ENCODE measurements at places on chromosomes 7 and 10.

GRCh38 chr7:87310790-87311419 lies 34.6 kb upstream of the CROT start:
- peak; percentile 26 for DNase-seq

- peak; percentile 77 for DNase-seq
Observed at GRCh38 chr10:44628921-44629320, 244.0 kb upstream of the CXCL12 start.

GRCh38 chr10:80535671-80536360 lies 1.9 kb upstream of the SH2D4B start:
- no peak for DNase-seq

DNA sequence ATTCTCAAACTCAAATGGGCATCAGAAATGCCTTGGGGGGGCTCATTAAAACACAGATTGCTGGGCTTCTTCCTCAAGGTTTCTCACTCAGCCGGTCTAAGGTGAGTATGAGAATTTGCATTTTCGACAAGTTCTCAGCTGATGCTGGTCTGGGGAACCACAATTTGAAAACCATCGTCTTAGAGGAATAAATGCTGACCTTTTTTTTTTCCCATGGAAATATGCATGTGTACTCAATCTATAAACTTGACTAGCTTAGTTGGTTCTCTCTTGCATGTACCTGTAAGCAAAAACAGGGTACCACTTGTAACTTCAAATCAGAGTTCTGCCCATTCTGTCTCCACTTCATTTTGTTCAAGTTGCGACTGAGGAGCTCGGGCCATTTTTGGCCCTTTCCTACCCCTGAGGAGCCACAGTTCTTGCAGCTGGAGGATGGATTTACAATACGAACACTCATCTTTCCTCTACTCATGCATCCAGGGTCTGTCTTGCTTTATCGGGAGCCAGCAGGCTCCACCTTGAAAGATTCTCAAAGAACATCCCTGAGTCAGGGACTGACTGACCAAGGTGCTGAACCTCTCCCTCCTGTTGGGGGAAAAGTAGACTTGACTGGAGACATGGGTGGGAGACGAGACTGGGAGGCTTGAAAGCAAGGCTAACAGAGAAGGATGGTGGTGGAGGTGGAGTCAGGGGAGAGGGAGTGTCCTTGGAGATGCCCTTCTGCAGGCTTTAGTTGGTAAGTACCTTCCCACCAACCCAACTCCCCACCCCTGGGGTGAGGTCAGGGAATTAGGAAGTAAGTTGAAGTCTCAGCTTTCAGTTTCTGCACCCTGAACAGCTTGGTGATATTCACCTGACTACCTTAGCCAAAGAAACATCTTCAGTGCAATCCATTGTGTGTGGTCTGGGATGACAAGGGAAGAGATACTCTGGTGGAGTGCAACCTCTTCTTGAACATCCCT lies 3.7 kb upstream of the MAPK8 start:
- no peak for DNase-seq

DNA sequence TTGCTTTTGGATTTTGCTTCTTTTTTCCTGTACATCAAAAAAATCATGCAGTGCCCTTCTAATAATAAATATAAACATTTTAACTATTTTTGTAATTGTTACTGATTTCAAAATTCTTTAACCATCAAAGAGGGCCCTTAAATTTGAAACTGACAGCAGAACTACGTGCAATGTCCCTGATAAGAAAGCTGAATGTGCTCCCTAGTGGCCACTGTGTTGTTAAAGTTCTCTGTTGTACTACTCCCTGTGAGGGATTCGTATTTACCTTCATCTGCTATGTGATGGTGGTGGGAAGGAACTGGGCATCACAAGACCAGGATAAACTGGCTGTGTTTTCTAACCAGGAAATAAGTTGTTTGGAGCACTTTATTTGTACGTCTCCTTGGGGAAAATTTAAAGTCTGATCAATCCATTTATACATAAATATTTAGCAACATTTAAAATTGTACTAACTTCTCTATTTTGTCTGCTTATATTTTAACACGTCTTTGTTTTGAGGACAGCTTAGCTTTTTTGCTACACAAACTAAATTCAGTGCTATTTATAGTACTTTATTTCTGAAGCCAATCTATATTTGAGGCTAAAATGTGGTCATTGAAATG lies 322.4 kb downstream of the HGF start:
- DNase-seq: peak; percentile 56

GRCh38 chr7:40604601-40605438 lies 470.0 kb downstream of the SUGCT start:
- DNase-seq: peak; percentile 39

GRCh38 chr10:72260976-72261783 lies 12.5 kb upstream of the DDIT4 start:
- DNase-seq: peak; percentile 42

DNA sequence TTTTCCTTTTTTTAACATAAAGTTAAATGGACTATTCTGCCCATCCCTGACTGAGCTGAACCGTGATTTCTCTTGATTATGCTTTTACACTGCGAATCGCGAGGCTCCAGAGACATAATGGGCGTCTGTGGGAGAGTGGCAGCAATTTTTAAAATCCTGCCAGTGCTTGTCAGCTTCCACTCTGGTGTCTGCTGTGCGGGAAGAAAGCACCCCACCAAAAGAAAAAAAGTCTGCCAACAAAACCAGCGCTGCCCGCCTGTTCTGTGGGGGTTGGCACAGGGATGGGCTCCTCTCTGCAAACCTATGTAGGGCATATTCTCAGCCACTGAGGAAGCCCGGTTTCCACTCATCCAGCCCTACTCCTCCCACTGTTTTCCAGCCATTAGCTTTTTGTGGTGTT lies 592.3 kb upstream of the GALNT17 start:
- no peak for DNase-seq

GRCh38 chr10:113712755-113713639 lies 33.3 kb downstream of the CASP7 start:
- no peak for DNase-seq

GRCh38 chr7:117791877-117792780 lies 81.1 kb downstream of the CTTNBP2 start:
- DNase-seq: no peak

- peak; percentile 0 for DNase-seq
Observed at GRCh38 chr7:18357691-18358090, 137.9 kb upstream of the HDAC9 start.

- no peak for DNase-seq
Observed at GRCh38 chr7:120720317-120720716, 137.6 kb downstream of the TSPAN12 start.

- no peak for DNase-seq
Observed at GRCh38 chr10:117544711-117545140, 2.2 kb downstream of the EMX2 start.

- peak; percentile 75 for DNase-seq
Observed at GRCh38 chr10:4353964-4354363, 472.0 kb upstream of the AKR1E2 start.

GRCh38 chr7:127792528-127793342 lies 140.7 kb downstream of the SND1 start:
- DNase-seq: no peak

DNA sequence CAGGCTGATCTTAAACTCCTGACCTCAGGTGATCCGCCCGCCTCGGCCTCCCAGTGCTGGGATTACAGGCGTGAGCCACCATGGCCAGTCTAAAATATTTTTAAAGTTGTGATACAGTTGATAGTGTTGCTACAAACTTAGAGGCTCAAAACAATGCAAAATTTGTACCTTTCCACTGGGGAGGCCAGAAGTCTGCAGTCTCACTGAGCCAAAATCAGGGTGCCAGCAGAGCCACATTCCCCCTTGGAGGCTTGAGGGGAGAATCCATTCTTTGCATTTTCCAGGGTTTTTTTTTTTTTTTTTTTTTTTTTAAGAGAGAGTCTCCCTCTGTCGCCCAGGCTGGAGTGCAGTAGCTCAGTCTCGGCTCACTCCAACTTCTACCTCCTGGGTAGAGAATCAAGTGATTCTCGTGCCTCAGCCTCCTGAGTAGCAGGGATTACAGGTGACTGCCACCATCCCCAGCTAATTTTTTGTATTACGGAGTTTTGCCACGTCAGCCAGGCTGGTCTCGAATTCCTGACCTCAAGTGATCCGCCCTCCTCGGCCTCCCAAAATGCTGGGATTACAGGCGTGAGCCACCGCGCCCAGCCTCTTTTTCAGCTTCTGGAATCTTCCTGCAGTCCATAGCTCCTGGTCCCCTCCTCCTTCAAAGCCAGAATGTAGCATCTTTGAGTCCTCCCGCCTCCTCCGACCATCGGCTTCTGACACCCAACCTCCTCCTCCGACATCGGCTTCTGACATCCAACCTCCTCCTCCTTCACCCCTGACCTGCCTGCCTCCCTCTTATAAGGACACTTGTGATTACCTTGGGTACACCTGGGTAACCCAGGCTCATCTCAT lies 37.2 kb downstream of the KLRG2 start:
- DNase-seq: no peak

- no peak for DNase-seq
Observed at GRCh38 chr7:134831862-134832261, 52.4 kb downstream of the CALD1 start.

DNA sequence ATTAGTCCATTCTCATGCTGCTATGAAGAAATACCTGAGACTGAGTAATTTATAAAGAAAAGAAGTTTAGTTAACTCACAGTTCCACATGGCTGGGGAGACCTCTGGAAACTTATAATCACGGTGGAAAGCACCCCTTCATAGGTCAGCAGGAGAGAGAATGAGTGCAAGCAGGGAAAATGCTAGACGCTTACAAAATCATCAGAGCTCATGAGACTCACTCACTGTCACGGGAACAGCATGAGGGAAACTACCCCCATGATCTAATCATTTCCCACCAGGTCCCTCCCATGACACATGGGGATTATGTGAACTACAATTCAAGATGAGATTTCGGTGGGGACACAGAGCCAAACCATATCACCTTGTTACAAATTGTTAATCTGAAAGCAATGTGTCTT lies 15.8 kb downstream of the TAS2R39 start:
- no peak for DNase-seq

GRCh38 chr10:13712476-13712836 lies 125.7 kb downstream of the PRPF18 start:
- DNase-seq: no peak

DNA sequence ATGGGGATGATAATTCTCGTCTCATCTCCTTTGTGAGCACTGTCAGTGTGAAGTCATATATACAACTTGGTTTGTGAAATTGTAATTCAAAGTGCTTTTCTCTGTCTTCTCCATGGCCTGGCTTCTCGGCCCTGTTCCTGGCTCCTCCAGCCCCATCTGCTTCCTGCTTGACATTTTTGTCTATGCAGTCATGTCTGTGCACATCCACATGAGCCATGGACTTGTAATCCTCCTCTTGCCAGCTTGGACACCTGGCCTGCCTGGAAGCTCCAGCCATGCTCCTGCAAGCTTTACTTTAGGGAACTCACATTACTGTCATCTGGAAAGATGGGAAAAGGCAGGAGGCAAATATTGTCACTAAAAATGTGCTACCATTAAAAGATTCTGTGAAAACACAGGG lies 576.0 kb upstream of the DPP6 start:
- DNase-seq: no peak

DNA sequence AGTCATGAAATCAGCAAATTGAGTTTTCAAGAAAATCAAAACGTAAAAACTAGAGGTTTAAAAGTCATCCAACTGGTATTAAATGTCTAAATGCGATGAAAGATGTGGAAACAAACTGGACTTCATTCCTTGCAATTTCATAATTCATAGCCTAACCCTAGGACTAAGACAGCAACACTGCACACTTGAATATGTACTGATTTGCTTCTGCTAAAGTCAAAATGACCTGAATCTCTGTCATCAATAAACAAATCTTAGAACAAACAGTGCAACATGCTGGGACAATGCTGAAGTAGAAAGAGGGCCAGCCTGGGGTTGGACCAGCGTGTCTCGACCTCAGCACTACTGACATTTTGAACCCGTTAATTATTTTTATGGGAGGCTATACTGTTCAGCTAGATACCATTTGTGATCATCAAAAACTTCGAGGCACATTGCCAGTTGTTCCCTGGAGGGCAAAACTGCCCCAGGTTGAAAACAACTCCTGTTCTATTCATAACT lies 47.1 kb downstream of the MYOF start:
- DNase-seq: no peak

GRCh38 chr10:123485341-123485960 lies 180.7 kb upstream of the GPR26 start:
- DNase-seq: no peak

GRCh38 chr7:47873762-47874161 lies 74.5 kb downstream of the PKD1L1 start:
- peak; percentile 48 for DNase-seq

GRCh38 chr7:105796365-105796764 lies 80.0 kb downstream of the ATXN7L1 start:
- DNase-seq: peak; percentile 43

DNA sequence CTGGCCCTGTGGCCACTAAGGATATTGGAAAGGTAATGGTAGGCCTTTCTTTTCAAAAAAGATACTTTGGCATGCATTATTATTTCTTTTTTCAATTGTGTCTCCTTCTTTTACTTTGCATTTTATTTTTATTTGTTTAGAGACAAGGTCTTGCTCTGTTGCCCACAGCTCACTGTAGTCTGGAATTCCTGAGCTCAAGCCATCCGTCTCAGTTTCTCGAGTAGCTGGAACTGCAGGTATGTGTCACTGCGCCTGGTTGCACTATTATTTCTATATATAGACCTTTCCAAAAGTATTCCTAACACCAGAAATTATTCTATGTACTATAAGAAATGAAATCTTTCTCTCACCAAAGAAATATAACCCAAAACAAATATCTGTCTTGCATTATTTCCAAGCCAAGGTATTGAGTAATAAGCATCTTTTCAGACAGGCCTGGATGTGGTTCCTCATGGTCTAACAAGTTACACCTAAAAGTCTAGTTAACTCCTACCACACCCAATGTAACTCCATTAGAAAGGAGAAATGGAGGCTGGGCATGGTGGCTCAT lies 500.8 kb upstream of the ANKRD30A start:
- no peak for DNase-seq

DNA sequence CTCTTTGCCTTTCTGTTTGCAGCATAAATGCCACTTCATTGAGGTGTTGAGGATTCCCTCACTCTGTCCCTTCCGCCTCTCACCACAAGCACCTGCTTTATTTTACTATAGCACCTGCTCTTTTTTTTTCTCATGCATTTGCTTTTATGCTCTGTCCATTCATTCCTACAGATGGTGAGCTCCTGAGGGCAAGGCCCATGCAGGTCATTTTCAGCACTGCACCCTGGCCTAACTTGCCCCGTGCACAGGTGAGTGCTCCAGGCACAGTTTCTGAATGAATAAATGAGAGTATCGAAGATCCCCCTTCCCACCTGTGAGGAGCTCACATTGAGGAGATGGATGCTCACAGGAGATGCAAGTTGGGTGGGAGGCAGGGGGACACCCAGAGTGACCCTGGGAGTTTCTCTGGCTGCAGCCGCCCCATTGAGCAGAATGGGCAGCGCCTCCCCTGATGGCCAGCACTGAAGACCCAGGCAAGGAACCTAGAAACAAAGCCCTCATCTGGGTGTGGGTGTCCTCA lies 1.2 kb upstream of the AKR1E2 start:
- DNase-seq: no peak

- DNase-seq: no peak
Observed at GRCh38 chr7:156494960-156495359, 145.6 kb upstream of the RNF32 start.

GRCh38 chr10:101291331-101292193 lies 62.3 kb upstream of the LBX1 start:
- no peak for DNase-seq

GRCh38 chr7:129780974-129781927 lies 169.7 kb downstream of the NRF1 start:
- DNase-seq: no peak
